ENCODE measurements at places on chromosomes 4 and X. TPM values are rescaled to one million over a fixed set of nuclear protein-coding genes. Genes with fewer than 3 reads are reported as not detected.

- DNase-seq: no peak
These were observed 1776.3 kb downstream of the STIM2 start for GRCh38 chr4:28636971-28637370.

DNA sequence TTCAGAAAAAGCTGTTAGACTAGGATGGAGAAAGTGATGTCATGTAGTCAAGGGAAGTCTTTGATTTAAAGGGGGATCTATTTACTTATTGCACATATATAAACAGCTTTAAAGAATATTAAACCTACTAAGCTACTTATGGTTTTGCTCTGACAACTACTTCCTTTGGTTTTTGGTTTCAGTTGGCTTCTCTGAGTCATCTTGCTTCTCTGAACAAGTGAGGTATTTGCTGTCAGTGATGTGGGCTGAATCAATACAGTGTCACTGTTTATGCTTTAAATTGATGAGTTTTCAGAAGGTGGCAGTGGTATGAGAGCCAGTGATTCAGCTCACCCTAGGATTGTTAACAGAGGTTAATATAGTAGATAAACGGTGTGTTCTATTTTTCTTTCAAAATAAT is 75.1 kb downstream of the CEP44 start:
- DNase-seq: no peak

DNA sequence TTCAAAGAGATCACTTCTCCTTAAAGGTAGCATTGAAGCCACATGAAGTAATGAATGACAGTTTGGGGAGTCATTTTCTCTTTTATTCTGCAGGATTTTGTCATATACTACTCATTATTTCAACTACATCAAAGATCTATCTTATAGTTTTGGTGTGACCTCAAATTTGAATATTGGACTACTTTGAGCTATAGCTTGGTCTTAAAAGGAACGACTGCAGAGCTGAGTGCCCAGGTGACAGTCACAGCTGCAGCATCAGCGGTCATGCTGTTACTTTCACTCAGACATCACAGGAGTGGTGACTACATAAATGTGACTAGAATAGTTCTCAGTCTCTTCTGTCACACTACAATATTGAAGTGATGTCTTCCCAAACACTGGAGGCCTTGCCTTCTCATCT is 10.7 kb upstream of the SPCS3 start:
- DNase-seq: no peak

Gene TSPAN6
- polyA plus RNA-seq: 150 TPM

DNA sequence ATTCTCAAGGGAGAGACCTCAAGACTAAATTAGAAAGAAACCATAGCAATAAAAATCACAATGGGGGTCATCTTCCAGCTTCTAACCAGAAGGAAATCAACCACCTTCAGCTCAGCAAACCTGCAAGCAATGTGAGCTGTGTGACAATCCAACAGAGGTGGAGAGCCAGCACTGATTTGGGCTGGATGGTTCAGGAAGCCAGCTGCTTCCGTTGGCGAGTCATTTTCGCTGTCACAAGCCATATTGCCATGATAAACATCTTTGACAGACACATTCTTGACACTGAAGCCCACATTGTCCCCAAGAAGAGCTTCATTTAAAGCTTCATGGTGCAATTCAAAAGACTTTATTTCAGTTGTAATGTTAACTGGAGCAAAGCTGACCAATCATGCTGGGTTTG is 22.7 kb downstream of the F8A1 start:
- no peak for DNase-seq

Gene TMPRSS11A
- polyA plus RNA-seq: 0.17 TPM

DNA sequence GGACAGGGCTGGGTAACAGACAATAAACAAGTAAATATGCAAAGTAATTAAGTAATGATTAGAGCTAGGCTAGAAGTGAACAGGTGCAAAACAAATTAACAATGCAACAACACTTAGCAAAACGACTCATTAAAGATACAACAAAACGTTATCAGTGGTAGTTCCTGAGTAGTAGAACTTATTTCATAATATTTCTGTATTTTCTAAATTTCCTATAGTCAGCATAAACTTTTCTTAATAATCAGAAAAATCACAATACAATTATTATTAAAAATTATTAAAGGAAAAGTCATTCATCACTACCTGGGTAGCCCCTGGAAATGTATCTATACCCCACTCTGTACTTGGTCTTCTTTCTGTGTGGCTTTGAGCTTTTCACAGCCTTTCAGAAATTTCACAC is 166.6 kb downstream of the GBA3 start:
- no peak for DNase-seq

Gene TMEM31
- 1.5 TPM for polyA plus RNA-seq

DNA sequence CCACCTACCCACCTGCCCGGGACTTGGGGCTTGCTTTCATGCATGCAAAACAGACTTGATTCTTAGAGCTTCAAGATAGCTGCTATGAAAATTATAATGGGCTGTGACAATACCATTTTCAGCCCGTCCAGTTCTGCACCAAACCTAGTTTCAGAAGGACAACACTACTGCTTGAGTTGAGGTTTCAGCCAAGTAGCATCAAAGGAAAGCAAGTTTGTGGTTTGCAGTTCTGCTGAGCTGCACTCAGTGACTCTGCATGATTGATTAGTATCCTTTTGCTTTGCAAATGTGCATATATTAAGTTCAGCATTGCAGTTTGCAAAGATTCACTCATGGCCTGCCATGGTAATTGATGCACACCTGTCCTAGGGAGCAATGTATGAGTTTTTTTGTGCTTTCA is 442.7 kb downstream of the RPA4 start:
- no peak for DNase-seq

Gene NPNT
- 177 TPM for polyA plus RNA-seq

DNA sequence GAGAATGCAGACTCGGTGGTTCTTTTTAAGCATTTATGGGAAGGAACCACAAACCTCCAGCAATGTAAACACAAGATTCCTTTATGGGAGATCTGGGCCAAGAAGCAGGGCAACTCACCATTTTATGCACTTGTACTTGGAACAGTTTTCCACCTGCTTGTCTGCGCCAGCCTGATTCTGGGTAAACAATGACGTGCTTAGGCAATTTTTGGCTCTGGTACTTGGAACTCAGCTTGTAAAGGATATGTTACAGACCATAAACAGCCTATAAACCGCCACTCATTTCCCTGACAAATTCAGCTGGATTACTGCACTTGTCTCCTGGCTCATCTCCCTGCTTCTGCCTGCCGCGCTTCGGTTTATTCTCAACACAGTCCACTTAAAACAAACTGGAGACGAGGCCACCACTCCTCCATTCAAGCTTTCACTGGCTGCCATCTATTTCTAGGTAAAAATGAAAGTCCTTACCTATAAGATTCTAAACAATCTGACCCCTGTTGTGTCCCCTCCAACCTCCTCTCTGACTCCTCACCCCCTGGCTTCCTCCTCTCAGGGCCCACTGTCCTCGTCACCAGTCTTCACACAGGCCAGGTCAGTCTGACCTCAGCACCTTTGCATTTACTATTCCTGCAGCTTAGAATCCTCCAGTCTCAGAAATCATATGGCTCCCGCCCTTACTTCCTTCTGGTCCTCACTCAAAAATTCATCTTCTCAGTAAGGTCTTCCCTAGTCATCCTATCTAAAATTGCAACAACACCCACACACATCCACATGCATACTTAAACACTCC is 205.9 kb upstream of the GALNT7 start:
- DNase-seq: peak; percentile 55

DNA sequence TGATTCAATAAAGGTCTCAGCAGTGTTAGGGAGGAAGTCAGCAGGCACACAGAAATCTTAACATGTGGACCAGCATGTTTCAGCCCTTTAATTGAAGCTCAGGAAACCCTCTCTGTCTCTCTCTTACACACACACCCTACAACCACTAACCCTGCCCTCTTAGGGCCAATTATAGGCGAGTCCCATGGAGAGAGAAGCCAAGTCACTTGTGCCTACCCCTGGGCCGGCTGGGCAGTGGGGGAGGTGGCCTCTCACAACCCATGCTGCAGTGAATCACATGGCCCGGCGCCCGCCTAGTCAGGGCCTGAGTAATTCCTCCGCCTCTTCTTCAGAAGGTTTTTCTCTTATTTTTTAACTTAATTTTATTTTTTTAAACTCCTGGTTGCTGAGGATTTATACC is 3.7 kb downstream of the FGD1 start:
- DNase-seq: no peak

- DNase-seq: no peak
These were observed 28.1 kb downstream of the SMIM43 start for GRCh38 chr4:121736735-121737351.

- no peak for DNase-seq
These were observed 47.6 kb upstream of the UXT start for GRCh38 chrX:47706575-47706974.

Gene ENOPH1
- 63.2 TPM for polyA plus RNA-seq

DNA sequence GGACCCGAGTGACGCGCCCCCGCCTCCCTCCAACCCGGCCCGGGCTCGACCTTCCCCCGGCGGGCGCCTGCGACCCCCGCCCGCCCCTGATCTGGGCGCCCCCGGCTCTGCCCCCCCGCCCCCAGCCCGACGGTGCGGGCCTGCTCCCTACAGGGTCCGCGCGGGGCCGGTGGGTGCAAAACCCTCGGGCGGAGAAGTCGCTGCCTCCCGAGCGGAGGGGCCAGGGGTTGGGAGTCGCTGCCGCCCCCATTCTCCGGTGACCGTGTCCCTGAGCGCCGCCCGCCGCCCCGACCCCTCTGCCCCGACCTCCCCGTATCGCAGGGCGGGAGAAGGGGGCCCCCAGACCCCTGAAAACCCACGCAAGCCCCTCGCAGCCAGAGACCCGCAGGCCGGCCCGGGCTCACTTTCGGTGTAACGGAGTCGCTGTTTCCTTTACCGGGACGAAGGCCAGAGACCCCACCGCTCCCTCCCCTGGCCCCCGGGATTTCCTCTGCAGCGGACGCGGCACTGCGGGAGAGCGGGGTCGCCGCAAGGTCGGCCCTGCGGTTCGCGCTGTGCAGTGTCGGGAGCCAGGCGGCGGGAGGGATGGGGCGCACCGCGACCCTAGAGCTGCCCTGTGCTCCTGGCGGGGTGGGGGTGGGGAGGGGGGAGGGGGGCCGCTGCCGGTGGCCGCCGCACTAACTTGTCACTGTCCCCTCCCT is 729 bp upstream of the CPLX1 start:
- no peak for DNase-seq

Gene NLRP2B
- polyA plus RNA-seq: 0.03 TPM

Gene SMIM31
- polyA plus RNA-seq: 0.14 TPM

GRCh38 chr4:164906368-164906767 is 29.4 kb downstream of the APELA start:
- DNase-seq: no peak

- DNase-seq: no peak
These were observed 6.9 kb upstream of the VEGFC start for GRCh38 chr4:176799653-176800052.

Gene KCNIP4
- 9.3 TPM for polyA plus RNA-seq

Gene DUX4
- 0.33 TPM for polyA plus RNA-seq

- no peak for DNase-seq
These were observed 596.4 kb downstream of the PCDH18 start for GRCh38 chr4:136935871-136936270.

- DNase-seq: peak; percentile 87
These were observed 2.1 kb upstream of the FAT1 start for GRCh38 chr4:186725469-186726425.

GRCh38 chr4:151055539-151055938 is 40.5 kb upstream of the LRBA start:
- DNase-seq: no peak

- DNase-seq: no peak
These were observed 31.4 kb downstream of the RGS12 start for GRCh38 chr4:3324093-3324815.

- DNase-seq: no peak
These were observed 19.5 kb downstream of the SMAD1 start for GRCh38 chr4:145501051-145501660.

Gene NXT2
- polyA plus RNA-seq: 15.2 TPM
